CD4-positive, alpha-beta T cell treated with Interleukin-1 beta for 1 hour (primary cell): ENCODE measurements at places on chromosomes 11 and 22.

- peak; percentile 62 for DNase-seq
These were observed at the start of gene RDX for GRCh38 chr11:110296226-110297075. TSS of gene RDX (minus strand) at chr11:110296614. CDS start at chr11:110279692, 16,922 bp downstream.

GRCh38 chr11:117716521-117717440, 80.2 kb downstream of the DSCAML1 start:
- no peak for DNase-seq

GRCh38 chr11:88411265-88411664, 73.7 kb upstream of the CTSC start:
- no peak for DNase-seq

- no peak for DNase-seq
These were observed at the start of gene PHF21B for GRCh38 chr22:45009606-45010531. TSS of gene PHF21B (minus strand) at chr22:45010005. CDS start at chr22:45009549, 456 bp downstream.
